ENCODE measurements at places on chromosomes 16 and 17. TPM values are rescaled to one million over a fixed set of nuclear protein-coding genes. Genes with fewer than 3 reads are reported as not detected.

Gene TRPV3
- total RNA-seq: 5.2 TPM

Gene ATP2A1
- total RNA-seq: 0.96 TPM

Gene ASPSCR1
- 42.4 TPM for total RNA-seq

GRCh38 chr16:81873843-81874752, 95.0 kb downstream of the PLCG2 start:
- no peak for DNase-seq

DNA sequence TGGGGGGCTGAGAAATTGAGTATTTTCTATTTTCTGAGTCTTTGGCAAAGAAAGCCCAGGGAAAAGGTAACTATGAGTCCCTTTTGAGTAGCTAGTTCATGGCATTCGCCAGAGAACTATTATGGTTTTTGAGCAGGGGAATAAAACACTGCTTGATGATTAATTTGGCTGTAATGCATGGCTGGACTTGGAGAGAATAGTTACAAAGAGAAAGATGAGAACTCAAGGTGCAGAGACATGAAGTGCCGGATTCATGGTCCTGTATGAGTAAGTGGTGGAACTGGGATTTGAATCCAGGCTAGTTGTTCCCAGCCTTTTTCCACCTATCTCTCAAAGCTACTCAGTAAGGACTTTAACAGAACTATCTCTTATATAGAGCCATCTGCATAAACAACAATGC, 266.6 kb downstream of the CA10 start:
- no peak for DNase-seq

DNA sequence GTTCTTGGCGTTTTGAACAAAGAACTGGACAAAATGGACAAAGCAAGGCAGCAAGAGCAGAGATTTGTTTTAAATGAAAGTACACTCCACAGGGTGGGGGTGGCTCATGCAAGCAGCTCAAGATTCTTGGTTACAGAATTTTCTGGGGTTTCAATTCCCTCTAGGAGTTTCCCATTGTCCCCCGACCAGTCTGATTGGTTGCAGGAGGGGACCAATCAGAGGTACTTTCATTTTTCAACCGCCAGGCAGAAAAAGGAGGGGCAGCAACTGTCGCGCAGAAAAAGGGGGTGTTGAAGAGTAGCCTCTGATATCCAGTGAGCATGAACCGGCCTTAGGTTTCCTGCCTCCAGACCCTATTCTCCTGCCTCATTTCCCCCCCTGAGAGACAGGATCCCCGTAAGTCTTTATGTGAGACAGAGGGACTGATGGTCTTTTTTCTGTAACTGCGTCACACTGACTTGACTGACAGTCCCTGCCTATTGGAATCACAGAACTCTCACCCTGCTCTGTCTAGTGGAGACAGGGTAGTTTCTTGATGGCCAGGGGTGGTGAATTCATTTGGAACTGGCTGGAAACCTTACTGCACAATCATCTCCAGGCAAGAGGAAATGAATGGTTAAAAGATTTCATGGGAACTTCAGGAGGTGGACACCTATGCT, 59.4 kb upstream of the ALOX12 start:
- DNase-seq: no peak

DNA sequence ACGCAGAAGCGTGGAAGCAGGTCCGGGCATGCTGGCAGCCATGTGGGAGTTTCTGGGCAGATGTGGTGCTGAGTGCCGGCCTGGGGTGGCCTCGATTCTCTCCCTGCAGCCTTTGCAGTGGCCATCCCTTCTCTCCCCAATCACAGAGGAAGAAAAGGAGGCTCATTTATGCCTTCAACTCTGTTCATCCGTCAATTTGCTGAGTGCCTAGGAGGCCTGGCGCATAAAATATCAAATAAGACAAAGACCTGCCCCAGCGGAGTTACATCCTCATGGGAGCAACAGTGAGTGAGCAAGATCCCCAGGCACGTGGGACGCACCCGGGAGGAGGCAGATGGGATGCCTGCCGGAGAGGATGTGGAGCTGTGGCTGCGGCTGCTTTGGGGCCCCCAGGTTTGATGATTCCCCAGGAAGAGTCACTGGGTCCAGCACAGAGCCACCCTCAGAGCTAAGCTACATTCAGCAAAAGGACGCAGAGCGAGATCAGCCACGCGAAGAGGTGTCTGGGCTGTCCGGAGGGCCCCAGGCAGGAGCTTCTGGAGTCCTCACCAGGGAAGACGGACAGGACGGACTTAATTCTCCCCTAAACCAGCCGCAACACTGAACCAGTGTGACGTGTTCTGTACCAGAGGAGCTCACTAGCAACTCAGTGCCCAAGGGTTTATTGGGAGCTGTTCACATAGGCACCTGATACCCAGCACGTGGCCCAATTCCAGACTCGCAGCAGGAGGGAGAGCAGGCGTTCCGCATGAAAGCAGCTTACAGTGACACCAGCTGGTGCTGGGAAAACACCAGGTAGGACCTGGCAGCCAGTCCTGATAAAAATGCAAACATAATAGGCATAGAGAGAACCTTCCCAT, 11.3 kb downstream of the CA5A start:
- no peak for DNase-seq

GRCh38 chr17:60077226-60077625, 1.5 kb downstream of the HEATR6 start:
- no peak for DNase-seq

GRCh38 chr17:14261406-14261805, 24.7 kb upstream of the CDRT15 start:
- no peak for DNase-seq

Gene NDUFAF8
- 99.9 TPM for total RNA-seq

DNA sequence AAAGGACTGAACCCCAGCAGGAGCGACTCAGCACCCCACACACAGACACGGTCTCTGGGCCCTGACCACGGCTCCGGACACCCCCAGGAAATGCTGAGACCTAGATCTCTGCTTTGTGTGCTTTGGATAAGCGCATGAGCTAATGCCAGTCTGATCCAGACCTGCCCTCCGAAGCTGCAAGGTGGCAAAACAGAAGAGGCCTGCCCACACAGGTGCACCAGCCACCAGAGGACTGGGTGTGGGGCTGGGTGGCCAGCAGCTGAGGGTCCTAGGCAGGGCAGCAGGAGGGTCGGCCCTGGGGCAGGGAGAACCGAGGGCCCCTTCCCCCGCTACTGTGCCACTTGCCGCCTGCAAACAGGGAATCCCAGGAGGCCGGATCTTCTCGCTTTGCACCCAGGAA, 30.7 kb upstream of the EIF1 start:
- no peak for DNase-seq

DNA sequence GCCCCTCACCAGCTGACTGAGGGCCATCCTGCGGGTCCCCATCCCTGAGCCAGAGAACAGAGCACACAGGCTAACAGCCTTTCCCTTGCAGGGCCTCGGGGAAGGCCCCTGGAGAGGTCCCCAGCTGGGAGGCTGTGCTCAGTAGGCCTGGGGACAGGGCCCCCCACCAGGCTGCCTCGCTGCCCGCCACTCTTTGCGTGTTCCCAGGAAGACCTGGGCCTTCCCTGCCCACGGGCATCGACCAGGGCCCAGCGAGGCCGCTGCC, 785 bp downstream of the HID1 start:
- no peak for DNase-seq

- DNase-seq: peak; percentile 75
These were observed 31.5 kb downstream of the CDK5RAP3 start for GRCh38 chr17:48002266-48002915.

- DNase-seq: no peak
These were observed 19.3 kb downstream of the MMD start for GRCh38 chr17:55402374-55402773.

Gene SLC5A11
- total RNA-seq: not detected

DNA sequence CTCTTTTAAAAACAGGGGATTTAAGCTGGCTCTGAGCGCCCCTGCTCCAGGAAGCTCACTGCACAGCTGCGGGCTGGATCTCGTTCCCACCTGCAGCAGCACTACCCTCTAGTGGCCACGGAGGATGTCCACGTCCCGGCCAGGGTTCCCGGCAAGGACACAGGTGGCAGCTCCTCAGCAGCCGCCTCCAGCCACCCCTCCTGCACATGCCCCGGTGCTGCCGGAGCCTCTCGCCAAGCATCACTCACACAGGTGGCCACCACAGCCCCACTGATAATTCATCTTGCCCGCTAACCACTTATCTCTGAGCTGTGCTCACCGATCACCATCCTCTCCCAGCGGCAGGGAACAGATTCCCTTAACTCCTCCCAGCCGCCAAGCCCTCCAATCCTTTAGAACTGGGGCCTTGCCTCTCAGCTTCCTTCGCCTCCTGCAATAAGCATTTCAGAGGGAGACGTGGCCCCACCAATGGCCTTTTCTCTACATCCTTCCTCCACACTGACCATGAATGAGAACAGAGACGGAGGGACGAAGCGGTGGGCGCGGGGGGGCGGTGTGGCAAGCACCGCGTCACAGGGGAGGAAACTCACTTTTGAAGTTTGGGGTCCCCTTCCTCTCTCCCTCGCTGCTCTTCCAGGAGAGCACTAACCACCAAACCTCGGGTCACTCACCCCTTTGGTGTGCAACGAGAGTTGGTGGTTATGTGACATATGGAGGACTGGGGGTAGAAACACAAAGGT, 222.1 kb downstream of the RBFOX3 start:
- no peak for DNase-seq

DNA sequence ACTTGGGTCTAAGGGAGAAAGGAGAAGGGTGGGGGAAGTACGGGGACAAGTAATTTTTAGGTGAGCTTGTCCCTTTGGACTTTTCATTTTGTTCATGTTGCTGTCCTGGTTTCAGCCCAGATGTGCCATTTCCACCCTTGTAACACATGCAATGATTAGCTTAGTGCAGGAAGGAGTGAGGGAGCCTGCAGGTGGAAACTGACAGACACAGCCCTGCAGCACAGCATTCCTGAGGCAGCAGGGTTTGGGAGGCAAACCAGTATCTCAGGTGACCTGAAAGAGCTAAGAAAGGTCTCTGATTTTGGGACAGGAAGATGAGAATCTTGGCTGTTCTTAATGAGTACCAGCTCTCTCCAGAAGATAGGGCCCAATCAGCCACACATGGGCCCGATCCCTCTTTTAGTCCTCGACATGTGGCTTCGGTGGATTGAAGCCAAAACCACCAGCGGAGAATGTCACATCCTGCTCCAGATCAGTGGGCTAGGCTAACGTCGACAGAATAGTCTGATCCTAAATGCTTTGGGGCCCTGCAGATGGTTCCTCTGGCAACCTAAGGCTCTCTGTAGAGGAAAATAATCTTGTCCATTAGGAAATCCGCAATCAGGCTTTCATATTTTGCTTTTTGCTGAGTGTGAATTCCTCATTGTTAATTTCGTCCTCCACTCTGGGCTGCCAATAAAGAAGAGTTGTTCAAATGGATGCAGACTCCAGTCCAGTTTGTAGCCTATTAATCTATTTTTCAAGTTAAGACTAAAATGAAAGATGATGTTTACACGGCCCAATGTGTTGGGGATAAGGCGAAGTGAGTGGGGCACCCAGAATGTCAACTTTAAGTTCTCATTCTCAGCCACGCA, 3.8 kb upstream of the RNF157 start:
- DNase-seq: no peak

GRCh38 chr16:58418601-58419000, 26.3 kb downstream of the GINS3 start:
- DNase-seq: no peak

- DNase-seq: no peak
These were observed 5.3 kb downstream of the PAQR4 start for GRCh38 chr16:2974319-2975056.

Gene ENPP7
- total RNA-seq: 0.41 TPM

Gene SSTR5
- total RNA-seq: not detected

DNA sequence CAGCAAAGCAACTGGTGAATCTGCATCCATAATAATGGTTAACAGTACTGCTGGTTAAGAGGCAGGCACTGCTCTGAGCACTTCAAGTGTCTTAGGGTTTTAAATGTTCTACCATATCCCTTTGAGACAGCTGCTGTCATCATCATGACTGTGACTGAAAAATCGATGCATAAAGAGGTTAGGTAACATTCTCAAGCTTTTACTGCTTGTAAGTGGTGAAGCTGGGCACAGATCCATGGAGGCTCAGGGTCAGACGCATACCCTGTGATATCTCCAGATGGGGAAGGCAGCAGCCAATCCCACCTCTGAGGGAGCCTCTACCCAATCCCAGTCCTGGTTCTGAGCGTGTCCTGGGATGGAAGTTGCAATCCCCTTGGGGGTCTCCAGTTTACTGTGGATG, 57.6 kb upstream of the SOX9 start:
- DNase-seq: no peak

- DNase-seq: no peak
These were observed 777.3 kb upstream of the EEF2KMT start for GRCh38 chr16:5874899-5875298.

GRCh38 chr17:13619462-13619861, 17.7 kb upstream of the HS3ST3A1 start:
- DNase-seq: no peak

Gene MT3
- total RNA-seq: not detected

DNA sequence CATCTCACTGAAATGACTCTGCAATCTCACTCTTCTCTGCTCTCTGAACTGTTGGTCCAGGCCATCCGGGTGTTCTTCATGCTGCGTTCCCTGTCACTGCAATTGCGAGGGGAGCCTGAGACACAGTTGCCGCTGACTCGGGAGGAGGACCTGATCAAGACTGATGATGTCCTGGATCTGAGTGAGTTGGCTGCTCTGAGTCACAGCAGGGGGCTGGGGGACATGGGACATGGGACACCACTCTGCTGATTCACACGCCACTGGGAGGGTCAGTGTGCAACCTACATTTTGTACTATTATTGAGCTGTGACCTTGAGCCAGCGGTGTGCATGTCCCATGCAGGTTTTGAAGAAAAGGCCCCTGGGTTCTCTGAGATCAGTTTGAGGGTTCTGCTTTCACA, 116.5 kb downstream of the CLEC16A start:
- DNase-seq: no peak

DNA sequence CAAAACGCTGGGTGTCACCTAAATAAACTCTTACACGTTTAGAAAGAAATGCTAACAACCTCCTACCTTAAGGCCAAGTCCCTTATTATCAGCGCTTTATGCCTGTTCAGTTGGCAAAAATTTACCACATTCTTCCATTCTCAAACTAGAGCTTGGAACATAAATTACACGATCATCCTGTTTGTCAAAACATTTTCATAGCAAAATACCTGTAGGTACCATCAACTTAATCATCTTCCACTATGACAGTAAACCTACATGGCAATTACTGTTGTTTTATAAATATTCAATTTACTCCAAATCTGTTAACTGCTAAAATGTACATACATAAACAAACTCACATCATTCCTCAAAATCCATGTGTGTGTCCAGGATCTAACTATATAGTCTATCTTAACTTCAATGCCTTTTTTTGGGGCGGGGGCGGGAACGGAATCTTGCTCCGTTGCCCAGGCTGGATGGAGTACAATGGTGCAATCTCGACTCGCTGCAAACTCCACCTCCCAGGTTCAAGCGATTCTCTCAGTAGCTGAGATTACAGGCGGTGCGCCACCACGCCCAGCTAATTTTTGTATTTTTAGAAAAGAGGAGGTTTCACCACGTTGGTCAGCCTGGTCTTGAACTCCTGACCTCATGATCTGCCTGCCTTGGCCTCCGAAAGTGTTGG, 4.4 kb downstream of the RPL23 start:
- no peak for DNase-seq

- DNase-seq: no peak
These were observed 213.8 kb upstream of the NLRP1 start for GRCh38 chr17:5798094-5798493.

Gene CACNG5
- not detected for total RNA-seq

Measured in GM12878 (cell line).